ENCODE measurements at places on chromosomes 6 and 20. TPM values are rescaled to one million over a fixed set of nuclear protein-coding genes. Genes with fewer than 3 reads are reported as not detected.

GRCh38 chr6:89047473-89047872, 33.1 kb upstream of the PNRC1 start:
- DNase-seq = no peak
- no peaks in the 10 kb centered on the region for H3K27me3 ChIP-seq
- no peaks in the 10 kb centered on the region for H3K36me3 ChIP-seq
- H3K27ac ChIP-seq = no peak overlapping the region
- no peak overlapping the region for H3K4me3 ChIP-seq
- peaks cover 6% of the 10 kb centered on the region for H3K4me1 ChIP-seq

Gene LCA5
- total RNA-seq = 0.07 TPM

GRCh38 chr20:8994045-8994444, 74.8 kb upstream of the PLCB4 start:
- H3K27ac ChIP-seq = no peak overlapping the region
- no peak overlapping the region for H3K4me3 ChIP-seq
- no peaks in the 10 kb centered on the region for H3K36me3 ChIP-seq
- peaks cover 6% of the 10 kb centered on the region for H3K4me1 ChIP-seq

DNA sequence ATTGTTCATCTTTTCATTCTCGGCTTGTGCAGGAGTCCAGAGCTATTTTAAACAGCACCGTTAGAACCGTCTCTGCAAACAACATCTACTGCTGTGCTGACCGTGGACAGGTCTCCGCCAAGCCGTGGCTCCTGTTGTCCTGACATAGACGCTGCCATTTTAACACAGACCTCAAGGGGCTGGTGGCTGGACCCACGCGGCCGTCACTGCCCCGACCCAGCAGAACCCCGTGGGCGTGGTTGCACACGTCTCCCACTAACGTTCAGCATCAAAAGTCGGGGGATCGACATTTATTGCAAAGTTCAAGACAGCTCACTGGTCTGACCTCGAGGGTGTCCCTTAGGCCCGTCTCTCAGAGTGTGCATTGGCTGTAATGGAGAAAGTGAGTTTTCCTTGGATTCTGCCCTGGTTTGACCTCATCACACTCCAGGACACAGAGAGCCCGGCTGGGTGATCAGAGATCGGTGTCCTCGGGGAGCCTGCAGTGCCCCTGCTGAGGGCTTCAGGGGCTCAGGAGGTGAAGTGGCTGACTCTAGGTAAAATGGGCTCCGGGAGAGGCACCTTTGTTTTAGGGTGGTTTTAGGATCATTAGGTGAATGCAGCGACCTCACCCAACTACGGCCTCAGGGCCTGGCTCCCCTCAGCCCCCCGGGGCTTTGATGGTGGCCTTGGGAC, 363.2 kb downstream of the THBS2 start:
- H3K4me1 ChIP-seq = peaks cover 4% of the 10 kb centered on the region
- H3K36me3 ChIP-seq = no peaks in the 10 kb centered on the region
- H3K27ac ChIP-seq = no peak overlapping the region
- H3K27me3 ChIP-seq = no peaks in the 10 kb centered on the region

Gene MAP7
- 0.83 TPM for total RNA-seq

Gene PHACTR3
- not detected for total RNA-seq

GRCh38 chr6:186340-186965, 105.8 kb upstream of the DUSP22 start:
- no peaks in the 10 kb centered on the region for H3K36me3 ChIP-seq
- H3K4me3 ChIP-seq = no peak overlapping the region
- no peak for DNase-seq
- peaks cover 28% of the 10 kb centered on the region for H3K4me1 ChIP-seq

GRCh38 chr6:95232446-95232845, 344.9 kb upstream of the MANEA start:
- H3K27ac ChIP-seq = no peak overlapping the region
- H3K4me1 ChIP-seq = no peaks in the 10 kb centered on the region
- no peaks in the 10 kb centered on the region for H3K36me3 ChIP-seq
- H3K27me3 ChIP-seq = no peaks in the 10 kb centered on the region
- no peak overlapping the region for H3K4me3 ChIP-seq
- no peak for DNase-seq

Gene SLC22A2
- total RNA-seq = not detected

DNA sequence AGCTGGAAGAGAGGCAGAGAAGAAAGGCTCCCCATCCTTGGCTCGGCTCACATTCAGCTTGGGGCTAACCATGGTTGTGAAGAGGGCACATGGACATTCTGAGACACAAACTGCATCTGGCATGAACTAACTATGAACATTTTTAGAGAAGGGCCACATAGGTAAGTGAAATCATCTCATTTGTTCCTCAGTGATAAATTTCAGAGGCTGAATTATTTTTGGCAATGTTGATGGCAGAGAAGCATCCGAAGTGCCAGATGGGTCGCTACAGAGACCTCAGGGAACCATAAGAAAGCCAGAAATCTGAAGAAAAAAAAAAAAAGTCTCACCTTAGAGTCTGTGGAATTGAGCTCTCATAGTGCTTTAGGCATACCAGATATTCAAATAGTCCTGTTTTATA, 49.2 kb upstream of the FABP7 start:
- peaks cover 15% of the 10 kb centered on the region for H3K27me3 ChIP-seq
- no peak for DNase-seq
- no peak overlapping the region for H3K27ac ChIP-seq
- H3K4me1 ChIP-seq = no peaks in the 10 kb centered on the region
- H3K36me3 ChIP-seq = no peaks in the 10 kb centered on the region
- no peak overlapping the region for H3K4me3 ChIP-seq

Gene BEND3
- 3.0 TPM for total RNA-seq

Data from natural killer cell treated with Interleukin-12 subunit alpha and Interleukin-12 subunit beta and Interleukin-15 and Interleukin-18, amount 100 ng/mL, for 72 hours (primary cell).